Stimulated activated CD8-positive, alpha-beta memory T cell treated with anti-CD3 and anti-CD28 coated beads, Interleukin-7, amount 100 ng/mL, for 24 hours (primary cell): ENCODE measurements at places on chromosomes 5 and 9.

DNA sequence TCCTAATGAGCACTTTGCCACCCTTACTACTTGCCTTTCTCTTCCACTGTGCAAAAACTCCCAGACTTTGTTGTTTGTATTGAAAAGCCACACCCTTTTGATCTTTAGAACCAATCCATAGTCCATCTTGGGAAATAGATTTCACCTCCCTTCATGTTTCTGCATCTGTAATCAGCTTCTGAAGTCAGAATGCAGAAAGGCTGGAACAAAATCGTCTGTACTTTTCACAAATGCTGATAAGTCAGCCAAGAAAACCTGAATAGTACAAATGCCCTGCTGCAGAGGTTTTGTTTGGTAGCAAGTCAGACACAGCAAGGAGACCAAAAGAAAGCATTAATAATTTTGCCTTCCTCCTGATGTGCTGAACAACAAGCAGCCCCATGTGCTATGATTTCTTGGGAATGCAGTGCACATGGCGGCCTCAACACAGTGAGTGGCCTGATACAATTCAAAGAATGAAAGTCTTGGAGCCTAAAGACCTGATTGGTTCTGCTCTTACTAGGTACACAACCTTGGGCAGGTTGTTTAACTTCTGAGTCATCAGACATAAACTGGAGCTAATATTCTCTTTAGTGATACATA lies 59.2 kb upstream of the STK32A start:
- DNase-seq: no peak

DNA sequence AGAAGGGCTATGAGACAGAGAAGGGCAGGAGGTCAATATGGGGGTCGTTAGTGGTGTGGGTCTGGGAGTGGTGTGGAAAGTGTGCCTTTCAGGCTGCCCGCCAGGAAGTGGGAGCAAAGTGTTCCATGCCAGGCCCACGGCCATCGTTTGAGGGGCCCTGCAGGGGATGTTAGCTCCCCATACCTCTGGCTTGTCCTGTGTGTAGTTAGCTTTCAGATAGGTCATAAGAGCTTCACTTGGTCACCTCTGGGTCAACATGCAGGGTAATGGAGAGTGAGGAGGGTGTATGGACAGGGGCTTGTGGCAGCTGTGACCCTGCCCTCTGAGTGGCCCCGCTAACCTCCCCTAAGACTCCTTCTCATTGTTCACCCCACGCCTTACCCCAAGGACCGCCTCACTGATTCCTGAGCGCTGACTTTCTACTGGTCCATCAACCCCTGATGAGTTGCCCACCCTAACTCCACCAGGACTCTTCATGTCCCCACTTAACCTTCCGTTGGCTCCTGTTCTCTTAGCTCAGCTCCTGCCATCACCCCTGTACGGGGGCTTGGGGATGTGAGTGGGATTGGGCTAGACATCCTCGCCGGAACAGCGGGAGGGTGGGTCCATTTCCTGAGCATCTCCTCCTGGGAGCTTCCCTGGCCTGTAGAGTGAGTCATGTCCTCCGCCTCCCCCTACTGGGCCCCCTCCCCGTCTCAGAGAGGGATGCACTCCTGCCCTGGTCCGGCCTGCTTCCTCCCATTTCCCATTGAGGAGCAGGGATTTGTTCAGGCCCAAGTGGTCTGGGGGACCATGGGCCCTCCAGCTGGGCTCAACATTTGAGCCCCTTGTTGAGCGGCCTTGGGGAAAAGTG lies 125.7 kb downstream of the FGF18 start:
- DNase-seq: no peak

- DNase-seq: no peak
These were observed 449.9 kb upstream of the PIK3R1 start for GRCh38 chr5:67765697-67766096.

GRCh38 chr9:98678244-98678842 lies 30.4 kb downstream of the GABBR2 start:
- no peak for DNase-seq

DNA sequence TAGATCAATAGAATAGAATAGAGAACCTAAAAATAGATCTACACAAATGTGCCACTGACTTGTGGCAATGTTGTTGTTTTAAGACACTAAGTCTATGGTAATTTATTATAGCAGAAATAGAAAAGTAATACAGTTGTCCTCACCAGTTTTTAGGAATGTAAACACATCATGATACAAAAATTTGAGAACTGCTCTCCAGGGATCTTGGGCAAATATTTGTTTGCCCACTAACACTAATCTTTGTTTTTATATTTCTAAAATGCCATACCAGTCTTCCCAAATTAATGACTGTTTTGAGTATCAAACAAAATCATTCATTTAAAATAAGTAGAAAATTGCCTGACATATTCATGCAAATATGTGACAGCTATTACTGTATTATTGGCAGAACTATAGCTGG lies 297.6 kb downstream of the BRINP1 start:
- DNase-seq: no peak

GRCh38 chr5:132026516-132027008 lies 15.1 kb upstream of the ACSL6 start:
- DNase-seq: no peak

DNA sequence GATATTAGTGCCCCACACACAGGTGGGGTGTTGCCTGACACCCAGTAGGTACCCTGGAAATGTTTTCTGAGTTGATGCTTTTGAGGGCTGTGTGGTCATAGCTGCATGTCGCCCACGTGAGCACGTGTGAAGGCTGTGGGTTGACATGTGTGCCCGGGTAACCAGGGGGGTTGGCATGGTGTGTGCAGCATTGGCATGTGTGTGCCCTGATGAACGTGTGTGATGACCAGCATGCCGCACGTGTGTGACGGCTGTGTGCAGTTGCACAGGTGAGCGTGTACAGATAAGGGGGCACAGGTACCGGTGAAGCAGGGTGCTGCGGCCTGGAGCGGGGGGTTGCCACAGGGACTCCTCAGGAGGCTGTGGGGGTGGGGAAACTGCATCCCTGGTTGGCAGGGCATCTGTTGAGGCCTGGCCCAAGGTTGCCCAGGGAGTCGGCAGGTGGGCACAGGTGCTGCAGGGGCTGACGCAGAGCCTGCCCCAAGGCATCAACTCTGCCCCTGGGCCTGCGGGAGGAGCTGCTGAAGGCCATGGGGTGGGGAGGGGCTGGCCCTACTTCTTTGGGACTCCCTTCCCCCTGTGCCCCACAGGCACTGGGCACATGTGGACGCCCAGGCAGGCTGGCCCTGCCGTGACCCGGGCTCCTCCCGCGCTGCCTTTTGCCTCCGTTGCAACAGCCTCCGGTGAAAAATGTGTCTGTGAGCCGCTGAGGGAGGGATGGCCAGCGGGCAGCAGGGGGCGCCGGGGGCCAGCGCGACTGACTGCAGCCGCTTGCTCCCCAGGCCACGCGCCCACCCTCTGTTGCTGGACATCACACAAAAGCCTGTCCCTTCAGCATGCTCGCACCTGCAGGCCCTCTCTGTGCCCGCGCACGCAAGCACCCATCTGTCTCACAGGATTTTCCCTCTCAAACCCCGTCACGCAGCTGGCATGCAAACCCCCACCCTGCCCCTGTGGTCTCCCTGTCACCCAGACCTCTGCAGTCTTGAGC lies 2.2 kb downstream of the UNC5A start:
- no peak for DNase-seq

DNA sequence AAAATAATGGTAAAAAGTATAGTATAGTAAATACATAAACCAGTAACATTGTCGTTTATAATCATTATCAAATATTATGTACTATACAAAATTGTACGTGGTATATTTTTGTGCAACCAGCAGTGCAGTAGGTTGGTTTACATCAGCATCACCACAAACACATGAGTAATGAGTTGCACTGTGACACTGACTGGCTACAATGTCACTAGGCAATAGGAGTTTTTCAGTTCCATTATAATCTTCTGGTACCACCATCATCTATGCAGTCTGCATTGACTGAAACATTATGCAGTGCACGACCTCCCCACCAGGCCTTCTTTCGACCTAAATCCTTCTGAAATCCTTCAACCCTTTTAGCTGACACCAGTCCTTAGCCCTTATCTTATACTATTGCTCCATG lies 105.8 kb downstream of the SREK1 start:
- DNase-seq: no peak

GRCh38 chr5:14190194-14191164 lies 47.3 kb downstream of the TRIO start:
- DNase-seq: no peak

DNA sequence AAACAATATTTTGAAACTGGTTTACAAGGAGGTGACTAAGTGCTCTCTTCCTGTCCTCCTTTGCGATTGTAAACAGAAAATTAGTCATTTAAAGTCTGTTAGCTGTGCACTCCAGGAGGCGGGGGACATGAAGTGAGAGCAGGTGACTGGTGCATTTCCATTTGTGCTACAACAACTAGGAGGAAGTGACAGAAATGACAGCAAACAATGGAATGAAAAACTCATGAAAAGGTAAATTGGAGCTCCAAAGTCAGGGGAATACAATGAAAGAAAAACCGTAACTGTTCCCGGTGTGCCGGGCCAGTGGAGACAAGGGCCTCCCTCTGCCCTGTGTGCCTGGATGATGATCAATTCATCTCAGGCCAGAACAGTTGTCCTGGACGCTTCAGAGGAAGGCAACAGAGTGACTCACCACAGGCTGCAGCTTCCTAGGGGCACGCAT lies 439.9 kb downstream of the GADD45G start:
- DNase-seq: no peak

- DNase-seq: no peak
These were observed 31.1 kb downstream of the UBE2D2 start for GRCh38 chr5:139592289-139592688.

DNA sequence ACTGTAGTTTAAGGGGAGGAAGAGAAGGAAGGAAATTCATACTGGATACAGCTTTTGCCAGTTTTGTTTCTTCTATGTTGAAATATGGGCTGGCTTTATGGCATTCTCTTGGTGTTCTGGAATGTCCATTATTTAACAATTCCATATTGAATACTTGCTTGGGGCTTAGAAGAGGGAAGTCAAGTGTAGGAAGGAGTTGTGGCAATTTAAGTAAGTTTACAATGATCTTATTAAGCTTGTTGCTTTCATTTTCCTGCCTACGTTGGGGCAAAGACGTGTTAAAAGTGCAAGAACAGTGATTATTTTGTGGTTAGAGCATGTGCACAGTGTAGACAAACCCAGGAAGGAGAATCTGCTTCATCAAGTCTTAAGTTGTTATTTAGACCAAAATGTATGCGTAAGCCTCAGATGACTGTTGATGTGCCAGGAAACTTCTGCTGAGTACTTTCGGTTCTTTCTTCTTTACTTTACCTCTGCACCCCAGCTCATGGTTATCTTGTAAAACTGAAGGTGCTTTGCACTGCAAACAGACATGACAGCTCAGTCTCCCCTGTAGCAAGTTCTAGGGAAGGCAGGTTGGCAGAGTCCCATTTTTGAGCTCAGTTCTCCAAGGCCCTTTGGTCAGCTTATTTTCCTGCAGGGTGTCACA lies 75.8 kb downstream of the F2RL2 start:
- no peak for DNase-seq

- DNase-seq: no peak
These were observed 100.8 kb downstream of the DMXL1 start for GRCh38 chr5:119171686-119172085.

DNA sequence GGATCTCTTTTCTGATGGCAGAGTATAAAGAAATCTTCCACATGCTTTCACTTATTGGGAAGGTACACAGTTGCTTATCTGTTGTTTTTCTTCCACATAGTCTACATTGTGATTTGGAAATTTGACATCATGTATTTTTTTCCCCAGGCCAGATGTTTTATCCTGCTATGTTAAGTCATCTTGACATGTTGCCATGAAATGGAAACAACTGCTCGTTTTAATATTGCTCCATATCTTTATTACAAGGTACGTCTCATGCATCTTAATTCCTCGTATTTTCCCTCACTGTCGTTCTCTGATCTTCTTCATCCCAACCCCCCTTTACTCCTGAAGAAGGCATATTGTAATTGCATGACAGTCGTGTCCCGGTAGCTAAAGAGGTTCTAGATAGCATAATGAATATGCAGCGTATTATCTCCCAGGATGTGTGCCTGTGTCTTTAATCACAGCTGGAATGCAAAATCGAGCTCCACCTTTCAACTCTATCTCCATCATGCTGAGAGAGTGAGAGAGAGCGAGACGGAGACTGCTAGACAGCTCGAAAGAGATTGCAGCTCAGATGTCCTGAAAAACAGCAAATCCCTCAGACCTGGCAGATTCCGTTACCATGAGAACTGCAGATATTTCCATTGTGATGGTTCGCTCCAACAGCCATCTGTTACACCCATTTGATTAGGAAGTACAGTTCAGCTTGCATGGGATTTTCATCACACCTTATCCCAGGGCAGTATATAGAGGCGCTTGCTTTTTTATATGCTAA lies 281.7 kb downstream of the TMEM38B start:
- DNase-seq: no peak

DNA sequence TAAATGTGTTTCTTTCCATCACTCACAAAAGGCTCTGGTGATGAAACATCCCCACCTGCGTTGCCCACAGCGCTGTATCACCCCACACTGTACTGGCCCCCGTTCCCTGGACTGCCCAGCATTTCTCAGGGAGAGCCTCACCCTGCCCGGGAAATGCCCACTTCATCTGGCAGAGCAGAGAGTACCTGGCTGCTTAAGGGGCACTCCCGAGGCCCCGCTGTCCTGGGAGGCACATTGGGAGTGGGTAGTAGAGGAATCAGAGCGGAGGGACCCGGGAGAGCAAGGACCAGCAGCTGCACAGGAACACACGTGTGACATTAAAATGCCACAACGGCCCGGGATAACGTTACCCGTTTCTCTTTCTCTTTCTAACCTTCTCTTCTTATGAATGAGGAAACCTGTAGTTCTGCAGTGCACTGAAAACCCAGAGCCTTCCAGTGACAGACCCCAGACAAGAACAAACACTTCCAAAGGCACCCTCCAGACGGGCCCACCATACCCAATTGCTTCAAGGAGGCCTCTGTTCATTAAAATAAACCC lies 110.0 kb downstream of the ROR2 start:
- no peak for DNase-seq

DNA sequence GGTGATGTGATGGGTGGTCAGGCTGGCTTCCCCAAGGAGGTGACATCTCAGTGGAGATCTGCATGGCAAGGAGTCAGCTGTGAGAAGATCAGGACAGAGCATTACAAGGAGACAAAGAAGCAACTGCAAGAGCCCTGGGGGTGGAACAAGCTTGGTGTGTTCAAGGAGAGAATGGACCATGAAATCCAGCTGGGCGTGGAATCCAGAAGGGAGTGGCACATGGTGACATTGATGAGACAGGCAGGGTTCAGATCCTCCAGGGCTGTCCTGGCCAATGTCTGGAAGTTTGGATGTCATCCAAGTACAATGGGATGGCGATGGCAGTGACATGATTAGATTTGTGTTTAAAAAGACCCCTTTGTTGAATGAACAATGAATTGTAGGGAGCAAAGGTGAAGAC lies 175.6 kb downstream of the MACROH2A1 start:
- no peak for DNase-seq

GRCh38 chr5:73797132-73797510 lies 171.1 kb downstream of the ARHGEF28 start:
- no peak for DNase-seq
